Stimulated activated CD4-positive, alpha-beta T cell treated with anti-CD3 and anti-CD28 coated beads, Interleukin-12 subunit alpha, Interleukin-12 subunit beta, amount 100 ng/mL, for 24 hours (primary cell): ENCODE measurements at places on chromosomes 1 and 21.

DNA sequence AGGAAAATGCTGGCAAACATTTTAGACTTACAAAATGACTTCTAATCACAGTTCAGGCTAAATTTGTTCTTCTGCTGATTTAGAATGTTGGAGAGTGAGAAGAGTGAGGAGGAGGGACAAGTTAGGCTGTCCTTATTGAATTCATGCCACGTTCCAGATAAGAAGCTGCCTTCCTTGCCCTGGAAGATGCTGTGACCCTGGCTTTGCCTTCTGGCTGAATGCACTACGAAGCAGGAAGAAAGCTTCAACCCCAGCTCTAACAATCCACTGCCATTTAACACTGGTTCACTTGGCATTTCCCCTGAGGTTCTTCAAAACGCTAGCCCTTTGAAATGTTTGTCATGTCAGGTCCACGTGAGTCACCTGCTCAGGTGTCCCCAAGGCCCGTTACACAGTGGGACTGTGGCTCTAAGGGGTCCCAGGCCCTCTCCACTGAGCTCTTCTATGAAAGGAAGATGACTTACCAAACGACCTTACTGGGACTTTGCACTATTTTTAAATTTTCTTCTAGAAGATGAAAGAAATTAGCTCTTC is 30.0 kb upstream of the LRRC8C start:
- no peak for DNase-seq

- no peak for DNase-seq
These were observed 37.6 kb downstream of the MATN1 start for GRCh38 chr1:30685796-30686165.

DNA sequence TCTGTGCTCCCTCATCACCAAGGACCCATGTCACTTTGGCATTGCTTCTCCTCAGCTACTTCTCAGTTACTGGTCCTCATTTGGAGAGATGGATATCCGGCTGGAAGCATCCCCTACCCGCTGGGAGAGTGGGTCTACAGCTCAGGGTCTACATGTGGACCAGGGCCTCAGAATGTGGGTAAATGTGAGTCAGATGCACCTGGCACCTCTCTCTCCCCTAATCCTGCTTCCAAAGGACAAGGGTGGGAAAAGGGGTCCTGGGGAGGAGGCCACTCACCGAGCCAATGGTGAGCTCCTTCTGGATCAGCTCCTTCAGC is 908 bp downstream of the S100A6 start:
- no peak for DNase-seq

DNA sequence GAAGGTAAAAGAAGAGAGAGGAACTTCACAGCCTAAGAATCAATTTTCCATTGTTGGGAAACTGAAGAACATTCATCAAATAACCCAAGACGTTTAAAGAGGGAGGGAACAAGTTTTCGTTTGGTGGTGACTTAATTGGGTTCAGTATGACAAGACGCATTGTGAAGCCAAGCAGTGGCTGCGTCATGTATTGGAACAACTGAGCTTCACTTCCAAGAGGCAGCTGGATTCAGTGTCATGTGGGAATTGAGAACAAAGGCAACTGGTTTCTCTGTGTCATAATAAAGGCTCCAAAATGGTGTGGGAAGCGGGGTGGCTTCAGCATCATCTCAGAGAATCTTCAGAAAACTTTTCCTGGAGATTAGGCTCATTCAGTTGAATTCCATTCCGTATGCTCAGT is 29.8 kb upstream of the RC3H1 start:
- no peak for DNase-seq

GRCh38 chr1:45721207-45721606 is 29.2 kb downstream of the IPP start:
- DNase-seq = no peak
